ENCODE measurements at places on chromosomes 6 and 20. TPM values are rescaled to one million over a fixed set of nuclear protein-coding genes. Genes with fewer than 3 reads are reported as not detected.

- no peak for DNase-seq
Observed at GRCh38 chr6:35722121-35722761, 14.6 kb upstream of the ARMC12 start.

DNA sequence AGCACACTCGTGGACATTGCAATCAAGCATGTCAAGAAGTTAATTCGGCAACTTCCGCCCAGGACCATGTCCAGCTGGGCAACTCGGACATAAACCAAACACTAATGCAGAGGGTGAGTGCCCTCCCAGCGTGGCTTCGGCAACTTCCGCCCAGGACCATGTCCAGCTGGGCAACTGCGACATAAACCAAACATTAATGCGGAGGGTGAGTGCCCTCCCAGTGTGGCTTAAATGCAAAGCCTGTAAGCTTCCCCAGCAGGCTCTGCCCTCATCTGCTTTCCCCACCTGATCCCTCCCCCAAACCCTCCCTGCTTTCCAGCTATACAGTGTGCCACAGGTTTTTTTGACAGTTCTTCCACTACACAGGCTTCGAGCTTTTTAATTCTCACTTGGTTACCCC lies 143.4 kb downstream of the PXDC1 start:
- no peak for DNase-seq

GRCh38 chr20:63794614-63795013 lies 36.5 kb downstream of the ZBTB46 start:
- DNase-seq = no peak

GRCh38 chr6:136439514-136440190 lies 110.6 kb downstream of the MAP7 start:
- no peak for DNase-seq

- peak; percentile 60 for DNase-seq
Observed at GRCh38 chr6:33692760-33693158, 18.7 kb downstream of the UQCC2 start.

DNA sequence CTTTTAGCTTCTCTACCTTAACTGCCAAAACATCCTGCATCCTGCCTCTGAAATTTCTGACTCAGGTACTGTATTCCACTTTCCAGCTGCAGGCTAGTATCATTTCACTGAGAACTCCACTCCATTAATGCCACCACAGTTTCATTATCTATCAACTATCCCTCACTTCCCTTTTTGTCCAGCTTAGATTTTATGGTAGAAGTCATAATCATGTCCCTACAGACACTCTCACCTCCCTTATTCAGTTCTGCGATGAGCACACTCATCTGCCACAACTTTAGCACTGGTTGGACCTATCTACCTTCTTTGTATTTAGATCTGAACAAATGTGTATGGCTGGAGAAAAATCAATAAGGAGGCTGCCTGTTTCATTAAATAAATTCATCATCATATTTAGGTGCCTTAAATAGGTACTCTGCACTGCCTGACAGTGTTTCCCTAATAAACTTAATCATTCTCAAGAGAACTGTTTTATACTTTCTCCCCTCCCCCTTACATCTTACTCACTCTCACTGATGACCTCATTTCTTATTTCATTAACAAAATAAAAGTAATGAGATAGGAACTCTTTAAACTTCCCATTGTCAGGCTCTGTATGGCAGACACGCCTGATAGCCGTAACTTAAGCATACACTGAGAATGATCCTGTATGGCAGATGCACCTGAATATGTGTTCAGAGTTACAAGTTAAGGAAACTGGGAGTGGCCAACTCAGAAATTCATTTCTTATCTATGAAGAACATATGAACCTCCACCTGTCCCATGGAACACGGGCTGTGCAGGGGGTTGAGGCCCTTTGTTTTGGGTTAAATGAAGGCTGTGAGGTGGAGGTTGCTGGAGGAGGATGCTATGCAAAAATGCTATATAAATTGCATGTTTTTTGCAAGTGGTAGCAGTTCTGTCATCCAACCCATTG lies 95.3 kb upstream of the MAN1A1 start:
- DNase-seq = no peak

DNA sequence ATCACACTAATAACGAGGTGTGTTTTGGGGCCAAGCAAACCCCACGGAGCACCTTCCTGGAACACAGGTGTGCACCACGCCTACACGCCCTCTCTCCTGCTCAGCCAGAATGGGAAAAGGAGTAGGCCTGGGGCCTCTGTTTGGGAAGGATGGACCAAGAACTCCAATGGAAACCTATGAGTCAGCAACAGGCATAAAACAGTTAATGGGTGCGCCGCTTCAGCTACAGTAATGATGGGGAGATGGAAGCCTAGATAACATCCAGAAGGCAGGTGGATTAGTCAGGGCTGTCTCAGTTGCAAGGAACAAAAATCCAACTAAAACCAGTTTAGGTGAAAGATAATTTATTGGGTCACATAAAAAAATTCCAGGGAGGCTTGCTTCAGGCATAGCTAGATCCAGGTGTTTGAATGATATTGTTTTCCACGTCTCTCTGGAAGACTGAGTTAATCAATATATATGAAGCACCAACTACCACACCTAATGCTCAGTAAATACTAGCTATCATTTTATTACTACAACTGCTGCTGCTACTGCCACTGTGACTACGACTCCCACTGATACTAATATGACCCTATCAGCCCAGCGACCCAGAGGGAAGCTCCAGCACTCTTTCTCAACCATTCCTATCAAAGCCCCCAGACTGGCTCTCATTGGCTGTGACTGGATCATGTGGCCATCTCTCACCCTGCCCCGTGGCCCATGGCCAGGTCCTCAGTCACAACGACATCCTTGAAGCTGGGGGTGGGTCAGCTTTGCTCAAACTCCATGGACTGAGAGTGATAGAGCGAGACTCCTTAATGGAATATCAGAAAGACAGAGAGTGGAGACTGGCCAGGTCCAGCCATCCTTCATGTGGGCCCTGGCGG lies 155.2 kb upstream of the PTPN1 start:
- peak; percentile 16 for DNase-seq

DNA sequence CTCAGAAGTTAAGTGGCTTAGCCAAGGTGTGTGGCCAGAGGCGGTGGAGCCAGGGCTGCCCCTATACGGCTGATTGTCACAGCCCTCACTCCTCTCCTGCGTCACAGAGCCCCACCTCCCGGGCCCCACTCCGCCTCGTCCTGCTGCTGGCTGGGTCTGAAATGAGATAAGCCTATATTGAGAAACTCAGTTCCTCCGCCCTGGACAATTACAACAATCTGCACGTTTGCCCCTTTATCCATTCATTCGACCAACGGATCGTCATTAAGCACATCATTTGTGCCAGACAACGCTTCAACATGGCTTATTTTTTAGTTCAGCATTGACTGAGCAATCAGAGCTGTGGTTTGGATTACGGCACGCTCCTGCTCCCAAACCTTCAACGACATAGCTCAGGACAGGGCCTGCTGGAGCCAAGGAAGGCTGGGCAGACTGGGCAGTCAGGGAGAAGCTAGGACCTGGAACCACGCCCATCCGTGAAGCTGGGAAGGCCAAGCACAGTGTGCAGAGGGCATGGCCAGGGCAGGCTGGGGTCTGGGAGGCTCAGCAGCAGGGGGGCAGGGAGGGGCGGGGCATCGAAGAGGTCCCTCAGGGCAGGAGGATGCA lies 16.6 kb upstream of the EZR start:
- peak; percentile 70 for DNase-seq

DNA sequence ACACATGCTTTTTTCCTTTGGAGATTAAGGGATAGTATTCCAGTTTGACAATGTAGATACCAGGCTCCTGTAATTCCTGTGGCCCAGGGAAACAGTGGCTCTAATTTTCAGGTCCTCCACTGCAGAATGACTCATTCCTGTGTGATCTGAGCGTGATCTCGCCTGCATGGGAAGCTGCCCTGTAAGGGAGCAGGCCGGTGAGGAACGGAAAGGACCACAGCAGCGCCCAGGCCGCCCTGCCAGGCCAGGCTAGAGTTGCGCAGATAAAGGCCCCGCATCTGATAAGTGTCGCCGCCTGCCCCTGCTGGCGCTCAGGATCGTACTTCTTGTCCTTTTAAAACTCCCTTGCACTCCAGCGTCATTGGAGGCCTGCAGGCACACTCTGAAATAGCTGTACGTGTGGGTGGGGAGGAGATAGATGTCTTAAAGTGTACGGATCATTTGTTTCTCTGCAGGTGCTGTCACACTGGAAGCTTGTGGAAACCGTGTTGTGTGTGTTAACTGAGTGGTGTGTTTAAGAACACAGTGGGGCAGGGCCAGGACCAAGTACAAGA lies 60.7 kb downstream of the SYNJ2 start:
- peak; percentile 82 for DNase-seq

- no peak for DNase-seq
Observed at GRCh38 chr6:149852180-149852579, 12.0 kb downstream of the LRP11 start.

- DNase-seq = no peak
Observed at GRCh38 chr6:130964808-130965604, 98.0 kb downstream of the EPB41L2 start.

DNA sequence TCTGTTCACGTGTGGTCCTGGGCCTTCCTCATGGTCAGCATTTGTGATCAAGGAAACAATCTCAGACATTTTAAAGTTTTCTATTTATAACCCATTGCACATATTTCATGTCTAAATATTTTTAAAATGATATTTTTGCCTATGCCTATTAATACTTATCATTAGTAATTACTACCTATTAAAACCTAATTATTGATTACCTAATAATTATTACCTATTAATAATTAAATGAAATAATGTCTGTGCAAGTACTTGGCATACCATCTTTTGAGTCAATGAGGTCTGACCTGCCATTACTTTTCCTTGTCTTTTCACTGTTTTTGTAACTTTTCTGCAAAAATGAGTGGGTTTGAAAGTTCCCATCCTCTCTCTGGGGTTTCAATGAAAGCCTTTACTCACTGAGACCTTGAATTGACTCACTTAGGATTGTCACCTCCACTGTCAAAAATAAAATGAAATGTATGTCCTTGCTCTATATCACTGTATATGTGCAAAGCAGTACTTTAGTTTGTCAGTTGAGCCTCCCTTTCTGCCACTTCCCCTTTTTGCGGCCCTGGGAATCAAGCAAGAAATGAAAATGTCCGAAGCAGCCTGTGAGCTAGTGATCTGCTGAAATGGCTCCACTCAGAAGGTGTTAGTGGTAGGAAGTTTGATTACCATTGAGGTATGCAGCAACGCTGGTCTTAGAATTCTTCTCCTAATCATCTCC lies 87.8 kb downstream of the L3MBTL3 start:
- DNase-seq = no peak

DNA sequence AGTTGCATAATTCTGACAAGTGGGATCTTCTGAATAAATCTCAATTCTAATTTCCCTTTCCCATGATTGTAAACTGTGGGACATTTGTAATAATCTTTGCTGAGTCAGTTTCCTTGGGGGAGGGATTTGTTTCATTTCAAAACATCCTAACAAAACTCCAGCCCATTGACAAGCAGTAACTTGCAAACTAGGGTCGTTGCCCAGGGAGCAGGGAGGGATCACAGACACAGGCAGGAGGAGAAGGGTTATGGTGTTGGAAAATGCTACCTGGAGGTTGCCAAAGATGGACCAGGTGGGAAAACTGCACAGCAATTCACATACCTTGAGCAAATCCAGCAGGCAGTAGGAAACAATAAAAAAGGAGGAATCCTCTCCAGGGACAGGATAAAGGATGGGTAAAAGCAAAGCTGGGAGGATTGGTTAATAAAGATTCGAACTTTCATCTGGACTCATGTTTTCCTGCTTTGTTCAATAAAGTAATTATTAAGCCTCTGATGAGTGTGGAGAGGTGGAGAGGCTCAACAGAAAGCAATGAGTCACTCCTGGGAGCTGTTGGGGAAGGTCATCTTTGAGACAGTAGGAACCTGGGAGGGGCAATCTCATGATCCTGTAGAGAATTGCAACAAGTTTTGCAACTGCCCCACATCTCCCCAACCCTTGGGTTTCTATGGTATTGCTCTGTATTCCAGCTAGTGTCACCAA lies 87.3 kb upstream of the AKIRIN2 start:
- no peak for DNase-seq

DNA sequence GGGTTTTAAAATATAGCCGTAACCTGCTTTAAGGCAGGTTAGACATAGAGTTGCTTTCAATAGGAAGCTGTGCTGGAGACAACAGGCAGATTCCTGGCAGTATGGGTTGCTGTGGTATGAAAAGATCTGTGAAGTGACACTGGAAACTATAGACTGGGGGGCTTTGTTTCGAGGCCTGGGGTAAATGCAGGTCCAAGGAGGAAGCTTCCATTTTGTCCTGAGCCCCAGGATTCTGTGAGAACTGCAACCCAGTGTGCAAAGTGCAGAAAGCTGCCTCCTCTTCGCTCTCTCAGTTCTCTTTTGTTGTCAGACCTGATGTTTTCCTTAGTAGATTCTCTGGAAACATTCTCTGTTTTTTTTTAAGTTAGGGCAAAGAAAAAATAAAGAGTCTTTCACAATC lies 86.9 kb downstream of the LYRM4 start:
- no peak for DNase-seq

GRCh38 chr6:75279418-75279817 lies 5.2 kb downstream of the TMEM30A start:
- no peak for DNase-seq

DNA sequence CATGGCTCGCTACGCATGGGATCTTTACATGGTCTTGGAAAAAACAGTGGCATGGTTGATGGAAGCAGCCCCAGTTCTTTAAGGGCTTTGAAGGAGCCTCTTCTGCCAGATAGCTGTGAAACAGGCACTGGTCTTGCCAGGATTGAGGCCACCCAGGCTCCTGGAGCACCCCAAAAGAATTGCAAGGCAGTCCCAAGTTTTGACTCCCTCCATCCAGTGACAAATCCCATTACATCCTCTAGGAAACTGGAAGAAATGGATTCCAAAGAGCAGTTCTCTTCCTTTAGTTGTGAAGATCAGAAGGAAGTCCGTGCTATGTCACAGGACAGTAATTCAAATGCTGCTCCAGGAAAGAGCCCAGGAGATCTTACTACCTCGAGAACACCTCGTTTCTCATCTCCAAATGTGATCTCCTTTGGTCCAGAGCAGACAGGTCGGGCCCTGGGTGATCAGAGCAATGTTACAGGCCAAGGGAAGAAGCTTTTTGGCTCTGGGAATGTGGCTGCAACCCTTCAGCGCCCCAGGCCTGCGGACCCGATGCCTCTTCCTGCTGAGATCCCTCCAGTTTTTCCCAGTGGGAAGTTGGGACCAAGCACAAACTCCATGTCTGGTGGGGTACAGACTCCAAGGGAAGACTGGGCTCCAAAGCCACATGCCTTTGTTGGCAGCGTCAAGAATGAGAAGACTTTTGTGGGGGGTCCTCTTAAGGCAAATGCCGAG lies 78.2 kb downstream of the ASXL1 start:
- DNase-seq = no peak

DNA sequence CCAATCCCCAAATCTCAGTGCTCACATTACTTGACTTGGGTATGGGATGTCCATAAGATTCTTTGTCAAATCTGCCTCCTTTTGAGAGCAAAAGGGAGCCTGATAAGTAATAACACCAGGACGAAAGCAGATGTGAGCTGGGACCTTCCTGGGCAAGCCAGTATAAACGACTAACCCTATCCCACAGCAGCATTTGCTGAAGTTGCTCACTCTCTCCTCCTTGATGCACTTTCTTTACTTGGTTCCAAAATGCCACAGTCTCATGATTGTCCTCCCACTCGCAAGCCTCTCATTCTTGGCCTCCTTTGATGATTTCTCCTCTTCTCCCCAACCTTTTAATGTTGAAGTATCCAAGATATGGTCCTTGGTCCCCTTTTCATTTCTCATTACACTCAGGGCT lies 44.7 kb upstream of the TAGAP start:
- no peak for DNase-seq

Gene TOX2
- 0.64 TPM for polyA plus RNA-seq

Gene MRPS10
- polyA plus RNA-seq = 36.9 TPM

Gene RAB32
- 9.3 TPM for polyA plus RNA-seq

Gene MAN1A1
- 9.6 TPM for polyA plus RNA-seq
